Upper lobe of right lung (tissue), 1 donor: ENCODE measurements at places on chromosomes 2 and 18.

DNA sequence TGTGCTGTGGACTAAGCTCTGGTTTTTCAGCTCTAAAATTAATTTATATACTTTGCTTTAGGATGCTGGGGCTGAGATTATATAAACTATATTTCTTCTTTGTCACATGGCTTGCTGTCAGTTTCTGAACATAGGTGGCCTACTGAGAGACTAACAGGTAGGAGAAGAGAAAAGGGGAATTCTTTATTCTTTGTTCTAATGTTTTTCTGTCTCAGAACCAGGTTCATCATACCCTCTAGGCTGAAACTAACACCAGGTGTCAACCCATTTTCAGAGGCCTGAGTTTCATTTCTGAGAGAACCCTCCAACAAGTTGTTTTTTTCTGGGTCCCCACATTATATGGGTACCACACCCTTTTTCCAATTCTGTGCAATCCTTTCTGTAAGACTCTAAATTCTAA lies 843.6 kb downstream of the TRIB2 start:
- no peak for DNase-seq

DNA sequence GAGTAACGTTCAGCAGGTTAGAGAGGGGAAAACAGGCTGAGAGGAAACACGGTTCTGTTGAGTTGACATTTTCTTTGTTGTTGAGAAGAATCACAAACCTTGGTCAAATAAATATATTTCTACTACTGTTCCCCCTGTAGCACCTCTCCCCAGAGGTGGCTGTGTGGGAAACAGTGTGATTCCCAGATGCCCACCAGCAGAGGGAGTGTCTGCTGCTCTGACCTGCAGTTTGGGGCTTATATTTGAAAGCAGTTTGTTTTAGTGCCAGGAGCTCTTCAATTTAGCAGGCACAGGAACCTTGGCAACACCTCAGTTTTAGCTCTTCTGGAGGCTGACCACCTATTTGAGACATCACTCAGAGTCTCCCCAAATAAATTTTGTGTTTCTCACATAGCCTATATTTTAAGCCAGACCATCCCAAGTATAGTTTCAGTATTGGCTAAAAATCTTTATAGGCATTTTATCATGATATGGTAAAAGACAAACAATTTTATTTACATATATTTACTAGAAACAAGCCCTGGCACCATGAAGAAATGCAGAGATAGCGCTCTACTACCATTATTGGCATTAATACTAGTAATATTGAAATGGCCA lies 75.7 kb downstream of the PIK3C3 start:
- no peak for DNase-seq

- no peak for DNase-seq
These were observed 20.2 kb downstream of the DAW1 start for GRCh38 chr2:227891673-227892072.

- DNase-seq, result no peak
These were observed 461.4 kb downstream of the TSN start for GRCh38 chr2:122216901-122217300.

DNA sequence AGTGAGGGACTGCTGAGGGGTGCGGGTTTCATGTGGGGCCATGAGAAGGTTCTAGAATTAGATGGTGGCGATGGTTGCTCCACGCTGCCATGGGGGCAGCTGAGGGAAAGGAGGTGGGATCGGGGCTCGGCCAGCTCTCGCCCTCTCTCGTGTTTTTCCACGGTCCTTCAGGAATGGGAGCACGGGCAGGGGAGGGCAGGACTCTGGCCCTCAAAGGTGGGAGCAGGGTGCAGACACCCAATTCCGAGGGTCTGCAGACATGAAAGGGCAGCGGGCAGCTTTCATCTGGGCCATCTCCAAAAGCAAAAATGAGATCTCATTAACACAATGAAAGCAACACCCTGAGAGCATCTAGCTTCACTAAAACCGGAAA lies 53.4 kb upstream of the SALL3 start:
- DNase-seq, result no peak
